ENCODE measurements at places on chromosomes 11 and 22.

DNA sequence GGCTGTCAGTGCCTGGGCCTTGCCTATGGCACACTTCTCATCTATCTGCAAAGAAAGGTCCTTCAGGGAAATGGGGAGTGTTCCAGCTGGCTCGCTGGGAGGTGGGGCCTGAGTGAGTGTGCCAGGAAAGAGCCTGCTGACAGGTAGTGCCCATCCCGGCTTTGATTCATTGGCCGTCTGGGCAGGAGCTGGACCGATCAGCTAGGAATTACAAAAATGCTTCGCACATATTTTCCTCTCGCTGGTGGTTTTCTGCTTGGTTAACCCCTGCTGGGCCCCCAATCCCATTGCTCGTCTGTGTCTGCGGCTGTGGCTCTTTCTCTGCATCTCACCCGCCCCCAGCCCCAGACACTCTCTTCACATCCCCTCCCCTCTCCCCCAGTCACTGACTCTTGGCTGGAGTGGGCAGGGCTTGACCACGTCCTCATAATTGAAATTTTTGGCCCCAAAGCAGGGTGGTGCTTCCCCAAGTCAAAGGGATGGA lies 10.8 kb downstream of the LIF start:
- no peak for DNase-seq

GRCh38 chr11:68282141-68282860 lies 10.5 kb upstream of the C11orf24 start:
- DNase-seq: no peak

- DNase-seq: no peak
These were observed 196.9 kb downstream of the ADAMTS15 start for GRCh38 chr11:130645164-130645842.

GRCh38 chr11:4636962-4637661 lies at the start of gene OR51D1:
OR51D1 (plus strand) TSS chr11:4637477; CDS start chr11:4639791, 2,314 bp downstream.
- DNase-seq: peak; percentile 37

DNA sequence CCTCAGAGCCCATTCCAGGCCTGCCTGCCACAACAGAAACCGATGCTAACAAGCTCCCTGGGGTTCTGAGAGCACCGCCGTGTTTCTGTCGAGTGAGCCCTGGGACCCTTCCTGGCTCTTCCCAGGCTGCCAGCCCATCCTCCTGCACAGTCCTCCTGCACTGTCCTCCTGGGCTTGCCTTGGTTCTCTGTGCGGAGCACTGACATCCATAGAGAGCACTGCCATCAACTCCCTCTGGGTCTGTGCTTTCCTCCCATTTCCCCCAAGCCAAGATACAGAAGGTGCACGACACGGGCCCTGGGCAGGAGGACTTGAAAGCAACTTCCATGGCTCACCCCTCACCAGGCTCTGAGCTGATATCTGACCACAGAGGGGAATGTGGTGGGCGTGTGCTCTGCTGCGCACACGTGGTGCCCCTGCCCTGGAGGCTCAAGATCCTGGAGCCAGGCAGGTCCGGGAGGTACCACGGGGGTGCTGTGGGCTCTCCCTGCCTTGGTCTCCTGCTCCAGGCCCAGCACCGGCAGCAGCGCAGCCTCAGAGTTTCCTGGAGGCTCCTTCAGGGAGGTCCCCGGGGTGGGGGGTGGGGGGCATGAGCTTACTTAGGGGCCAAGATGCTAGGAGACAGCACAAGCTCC lies 304.2 kb downstream of the BRD1 start:
- DNase-seq: no peak

- DNase-seq: peak; percentile 38
These were observed 170.3 kb upstream of the ZBED5 start for GRCh38 chr11:11028017-11028692.

GRCh38 chr22:23281406-23282088 lies 101.2 kb downstream of the BCR start:
- DNase-seq: peak; percentile 55

GRCh38 chr11:637333-637592 lies 194 bp downstream of the DRD4 start:
- DNase-seq: no peak

GRCh38 chr11:132253469-132254264 lies 883.3 kb downstream of the NTM start:
- no peak for DNase-seq

DNA sequence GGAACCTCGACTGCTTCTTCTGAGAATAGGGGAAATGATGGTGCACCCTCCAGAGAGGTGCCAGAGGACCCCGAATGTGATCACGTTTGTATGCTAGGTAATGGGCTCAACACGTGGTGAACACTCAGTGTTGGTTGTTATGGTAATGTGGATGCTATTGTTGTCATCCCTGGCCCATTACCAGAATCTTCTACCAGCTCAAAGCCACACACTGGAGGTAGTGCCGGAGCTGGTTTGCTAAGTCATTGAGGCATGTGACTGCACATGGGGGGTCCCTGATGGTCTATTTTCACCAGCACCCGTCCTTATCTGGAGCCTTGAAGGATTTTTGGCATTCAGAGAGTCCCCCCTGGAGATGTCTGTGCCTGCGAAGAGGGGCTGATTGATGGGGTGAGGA lies 119.1 kb upstream of the CD82 start:
- no peak for DNase-seq

DNA sequence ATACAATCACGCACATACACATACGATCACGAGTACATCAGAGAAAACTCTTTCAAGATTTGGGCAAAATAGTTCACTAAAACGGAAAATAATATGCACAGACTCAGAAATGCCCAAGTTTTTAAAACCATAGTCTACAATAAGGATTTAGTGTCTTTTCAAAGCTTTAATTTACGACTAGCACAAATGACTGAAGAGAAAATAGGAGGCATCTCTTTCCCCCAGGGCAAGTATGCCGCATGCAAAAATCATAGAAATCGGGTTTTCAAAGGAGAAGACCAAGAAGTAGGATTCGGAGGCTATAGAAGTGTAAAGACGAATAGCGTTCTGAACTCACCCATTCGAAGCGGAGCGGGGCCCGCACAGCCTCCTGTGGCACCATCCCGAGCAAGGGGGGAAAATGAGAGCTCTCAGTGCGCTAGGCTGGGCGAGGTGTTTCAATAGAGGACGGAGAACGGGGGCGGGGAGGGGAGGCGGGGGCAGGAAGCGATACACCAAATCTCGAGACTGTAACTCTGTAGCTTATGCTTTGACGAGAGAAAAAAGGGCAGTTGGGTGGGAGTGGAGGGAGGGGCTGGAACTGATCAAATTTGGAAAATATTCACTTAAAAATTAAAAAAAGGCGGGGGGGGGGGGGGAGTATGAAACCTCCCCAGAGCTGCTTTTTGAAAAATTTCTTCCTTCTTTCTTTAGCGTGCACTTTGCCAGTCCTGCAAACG lies 15.8 kb downstream of the BLID start:
- peak; percentile 79 for DNase-seq

- DNase-seq: no peak
These were observed 27.6 kb downstream of the B3GAT1 start for GRCh38 chr11:134384406-134384805.

DNA sequence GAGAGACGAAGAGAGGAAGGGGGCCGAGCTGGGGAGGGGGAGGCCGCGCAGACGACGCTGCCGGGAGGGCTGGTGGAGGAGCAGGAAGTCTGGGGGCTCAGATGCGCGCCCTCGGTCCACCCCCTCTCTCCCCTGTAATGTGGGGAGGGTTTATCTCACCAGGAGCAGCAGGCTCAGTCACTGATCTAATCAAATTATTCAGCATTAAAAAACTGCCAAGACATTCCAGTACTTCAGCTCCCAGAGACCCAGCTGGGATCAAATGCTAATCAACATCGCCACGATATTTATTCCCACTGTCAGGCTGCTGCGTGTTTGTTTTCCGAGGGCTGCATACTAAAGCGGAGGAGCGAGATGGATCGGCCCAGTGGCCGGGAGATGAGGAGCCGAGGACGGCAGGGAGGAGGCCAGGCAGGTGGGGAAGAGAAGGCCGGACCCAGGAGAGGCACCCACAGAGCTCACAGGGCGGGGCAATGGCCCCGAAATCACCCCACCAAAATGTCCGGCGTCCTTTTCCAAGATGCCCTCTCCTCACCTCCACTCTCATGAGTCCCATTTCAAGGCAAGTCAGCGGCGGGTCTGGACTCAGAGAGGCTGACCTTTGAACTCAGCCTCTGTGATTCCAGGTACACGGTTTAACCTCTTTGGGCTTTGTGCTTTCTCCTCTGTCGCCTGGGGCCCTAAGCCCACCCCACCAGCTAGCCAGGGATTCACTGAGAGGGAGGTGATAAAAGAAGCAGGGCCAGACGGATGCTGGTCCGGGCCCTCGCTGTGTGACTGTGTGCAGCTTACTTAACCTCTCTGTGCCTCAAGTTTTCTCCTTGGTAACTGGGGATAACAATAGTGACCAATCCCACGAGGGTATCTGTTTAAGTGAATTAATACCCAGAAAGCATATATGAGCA lies 502.1 kb downstream of the MN1 start:
- DNase-seq: no peak

- peak; percentile 85 for DNase-seq
These were observed 10.4 kb upstream of the MRPL17 start for GRCh38 chr11:6693342-6694228.

DNA sequence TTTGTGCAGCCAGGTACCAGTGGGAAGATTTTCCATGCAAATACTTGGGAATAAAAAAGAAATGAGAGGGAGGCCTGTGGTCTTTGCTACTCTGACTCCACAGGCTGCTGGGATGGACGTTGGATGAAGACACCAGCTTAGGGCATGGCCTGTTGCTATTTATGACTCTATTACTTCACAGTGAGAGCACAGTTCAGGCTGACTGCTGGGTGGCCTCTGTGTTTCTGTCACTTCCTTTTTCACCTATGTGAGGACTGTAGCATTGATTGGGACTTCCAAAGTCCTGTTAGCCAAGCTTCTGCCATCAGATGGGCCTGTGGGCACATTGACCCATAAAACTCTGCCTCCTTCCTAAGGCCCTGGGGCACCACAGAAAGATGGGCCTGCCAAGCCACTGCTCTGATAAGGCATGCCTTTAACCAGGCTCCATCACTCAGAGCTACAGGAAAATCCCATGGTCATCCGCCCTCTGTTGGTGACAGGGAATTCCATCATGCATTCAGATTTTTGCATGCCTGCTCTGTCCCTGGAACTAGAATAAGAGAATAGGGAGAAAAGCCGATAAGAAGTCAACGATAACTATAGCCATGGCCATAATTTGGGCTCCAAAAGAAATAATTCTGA lies 64.6 kb downstream of the KCNJ1 start:
- DNase-seq: no peak

DNA sequence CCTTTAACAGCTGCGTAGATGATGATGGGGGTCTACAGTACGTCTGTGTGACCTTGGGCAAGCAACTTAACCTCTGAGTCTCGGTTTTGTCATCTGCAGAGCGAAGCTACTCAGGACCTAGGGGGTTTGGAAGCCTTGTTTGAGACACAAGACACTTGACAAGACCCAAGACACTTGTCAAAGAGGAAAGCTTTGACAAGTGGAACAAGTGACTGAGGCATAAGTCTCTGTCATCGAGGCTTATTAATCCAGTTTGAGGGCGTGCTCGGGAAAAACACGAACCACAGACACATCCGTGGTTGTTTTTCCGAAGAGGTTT lies 732 bp upstream of the PC start:
- no peak for DNase-seq

GRCh38 chr11:127003260-127003981 lies 2.9 kb upstream of the KIRREL3 start:
- DNase-seq: no peak

GRCh38 chr11:127027789-127028188 lies 27.2 kb upstream of the KIRREL3 start:
- no peak for DNase-seq

DNA sequence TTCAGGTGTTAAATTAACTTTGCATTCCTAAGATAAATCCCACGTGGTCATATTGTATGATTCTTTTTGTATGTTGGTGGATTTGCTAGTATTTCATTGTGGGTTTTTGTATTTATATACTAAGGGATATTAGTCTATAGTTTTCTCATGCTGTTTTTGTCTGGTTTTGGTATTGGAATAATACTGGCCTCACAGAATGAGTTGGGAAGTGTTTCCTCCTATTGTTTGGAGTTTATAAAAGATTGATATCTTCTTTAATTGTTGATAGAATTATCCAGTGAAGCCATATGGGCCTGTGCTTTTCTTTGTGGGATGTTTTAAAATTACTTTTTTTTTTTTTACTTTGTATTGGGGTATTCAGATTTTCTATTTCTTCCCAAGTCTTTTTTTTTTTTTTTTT lies 59.8 kb downstream of the QSER1 start:
- no peak for DNase-seq

- DNase-seq: no peak
These were observed 2.6 kb downstream of the SPDYC start for GRCh38 chr11:65172600-65172999.

GRCh38 chr11:15371533-15371932 lies 256.8 kb downstream of the INSC start:
- DNase-seq: no peak

- DNase-seq: no peak
These were observed 58.3 kb downstream of the CD44 start for GRCh38 chr11:35197292-35197691.

GRCh38 chr11:75946531-75947530 lies 131.8 kb downstream of the UVRAG start:
- no peak for DNase-seq

GRCh38 chr11:19867064-19867463 lies 154.4 kb downstream of the NAV2 start:
- no peak for DNase-seq

- DNase-seq: no peak
These were observed 21.6 kb downstream of the APOL5 start for GRCh38 chr22:35739076-35739930.

GRCh38 chr22:41239443-41240128 lies 1.1 kb downstream of the CHADL start:
- no peak for DNase-seq

GRCh38 chr11:34238533-34238932 lies 119.3 kb downstream of the ABTB2 start:
- no peak for DNase-seq
